HuH-7.5 (cell line): ENCODE measurements at places on chromosomes 7 and 10.

DNA sequence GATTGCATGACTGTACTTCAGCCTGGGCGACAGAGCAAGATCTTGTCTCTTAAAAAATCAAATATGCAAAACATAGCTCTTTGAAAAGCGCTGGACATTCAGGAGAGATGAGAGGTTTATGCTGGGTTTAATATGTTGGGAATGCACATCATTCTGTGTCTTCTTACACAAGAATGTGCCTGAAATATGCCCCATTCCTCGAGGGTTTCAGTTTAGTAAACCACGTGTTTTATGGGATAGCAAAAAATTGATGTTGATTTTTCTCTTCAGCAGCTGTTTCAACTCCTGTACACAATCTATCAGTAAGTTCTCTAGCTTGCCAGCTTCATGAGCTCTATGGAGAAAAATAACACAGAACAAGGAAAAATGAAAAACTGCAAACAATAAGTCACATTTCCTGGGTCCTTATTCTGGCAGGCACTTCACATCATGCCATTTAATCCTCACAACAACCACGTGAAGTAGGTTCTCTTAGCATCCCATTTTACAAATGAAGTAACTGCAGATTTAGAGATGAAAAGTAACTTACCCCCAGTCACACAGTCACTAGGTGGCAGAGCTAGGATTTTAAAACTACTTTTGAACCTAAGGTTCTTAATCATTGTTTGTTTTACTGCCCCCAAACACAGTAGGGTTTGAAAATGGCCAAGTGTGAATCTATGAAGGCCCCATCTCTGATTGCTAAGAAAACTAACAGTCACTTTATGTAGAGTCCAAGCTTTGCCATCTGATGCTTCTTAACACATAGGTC, 423.6 kb downstream of the PHTF2 start:
- DNase-seq, result no peak

- DNase-seq, result no peak
Measured at GRCh38 chr10:21526860-21527597, 1.5 kb upstream of the SKIDA1 start.

- DNase-seq, result no peak
Measured at GRCh38 chr10:114012650-114013049, 31.0 kb upstream of the ADRB1 start.

DNA sequence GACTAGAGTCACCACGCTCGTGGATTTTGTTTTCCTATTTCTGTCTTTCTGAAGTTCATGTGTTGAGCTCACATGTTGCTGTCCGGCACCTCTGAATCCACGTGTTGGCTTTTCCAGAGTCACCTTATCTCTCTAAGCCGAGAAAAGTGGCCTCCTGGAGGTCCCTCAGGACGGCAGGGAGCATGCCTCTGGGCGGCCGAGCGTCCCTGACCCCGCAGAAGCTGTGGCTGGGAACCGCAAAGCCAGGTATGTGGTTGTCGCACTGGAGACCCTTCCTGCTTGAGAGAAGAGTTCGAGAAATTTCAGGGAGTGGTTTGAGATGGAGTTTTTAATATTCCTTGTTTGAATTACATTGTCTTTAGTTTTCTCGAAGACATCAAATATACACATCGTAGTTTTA, 12.6 kb downstream of the IQCE start:
- no peak for DNase-seq

DNA sequence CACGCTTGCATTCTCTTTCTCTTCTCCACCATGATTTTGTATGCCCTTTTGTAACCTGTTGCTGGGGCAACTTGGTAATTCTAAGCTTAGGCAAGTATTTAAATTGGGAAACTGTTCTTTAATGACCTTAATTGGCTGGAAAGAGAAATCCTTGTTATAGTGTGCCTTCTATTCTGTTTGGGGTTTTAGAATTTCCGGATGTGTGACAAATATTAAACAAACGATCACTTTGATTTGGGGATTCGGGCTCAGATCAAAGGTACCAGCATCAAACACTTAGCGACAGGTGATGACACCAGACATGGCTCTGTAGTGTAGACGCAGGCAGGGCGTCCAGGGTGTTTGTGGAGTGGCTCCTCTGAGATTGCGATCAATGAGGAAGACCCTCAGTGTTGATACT, 55.0 kb downstream of the RAB11FIP2 start:
- DNase-seq, result no peak

DNA sequence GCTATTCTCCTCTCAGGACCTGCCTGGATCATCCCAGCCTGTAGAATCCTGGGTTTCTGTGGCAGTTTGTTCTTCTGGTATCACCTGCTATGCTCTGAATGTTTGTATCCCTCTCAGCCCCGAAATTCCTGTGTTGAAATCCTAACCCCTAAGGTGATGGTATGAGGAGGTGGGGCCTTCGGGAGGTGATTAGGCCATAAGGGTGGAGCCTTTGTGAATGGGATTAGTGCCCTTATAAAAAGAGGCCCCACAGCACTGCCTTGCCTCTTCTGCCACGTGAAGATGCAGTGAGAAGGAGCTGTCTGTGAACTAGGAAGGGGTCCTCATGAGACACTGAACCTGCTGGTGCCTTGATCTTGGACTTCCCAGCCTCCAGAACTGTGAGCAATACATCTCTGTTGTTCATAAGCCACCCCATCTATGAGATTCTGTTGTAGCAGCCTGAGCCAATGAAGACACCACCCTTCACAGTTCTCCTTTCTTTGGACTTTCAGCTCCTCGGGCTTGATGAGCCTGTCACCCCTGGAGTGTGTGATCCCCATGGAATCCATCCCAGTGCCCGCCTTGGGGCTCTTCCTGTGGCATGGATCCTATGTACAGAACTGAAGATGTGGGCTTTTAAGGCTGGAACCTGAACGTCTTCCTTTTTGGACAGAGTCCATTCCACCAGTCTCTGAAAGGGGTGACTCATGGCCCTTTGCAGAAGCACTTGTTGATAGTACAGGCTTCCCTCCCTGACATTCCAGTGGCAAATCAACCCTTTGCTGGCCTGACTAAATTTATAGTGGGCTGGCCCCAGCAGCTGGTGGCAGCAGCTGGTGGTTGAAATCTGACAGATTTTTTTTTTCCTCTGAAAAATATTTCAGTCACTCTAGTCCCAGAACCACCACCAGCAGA, 138.0 kb downstream of the TACC2 start:
- no peak for DNase-seq

- no peak for DNase-seq
Measured at GRCh38 chr10:60147576-60148265, 241.4 kb upstream of the CCDC6 start.

- DNase-seq, result no peak
Measured at GRCh38 chr7:135392701-135393100, 117.2 kb downstream of the CNOT4 start.

GRCh38 chr7:30906014-30906413, 5.6 kb upstream of the AQP1 start:
- no peak for DNase-seq

DNA sequence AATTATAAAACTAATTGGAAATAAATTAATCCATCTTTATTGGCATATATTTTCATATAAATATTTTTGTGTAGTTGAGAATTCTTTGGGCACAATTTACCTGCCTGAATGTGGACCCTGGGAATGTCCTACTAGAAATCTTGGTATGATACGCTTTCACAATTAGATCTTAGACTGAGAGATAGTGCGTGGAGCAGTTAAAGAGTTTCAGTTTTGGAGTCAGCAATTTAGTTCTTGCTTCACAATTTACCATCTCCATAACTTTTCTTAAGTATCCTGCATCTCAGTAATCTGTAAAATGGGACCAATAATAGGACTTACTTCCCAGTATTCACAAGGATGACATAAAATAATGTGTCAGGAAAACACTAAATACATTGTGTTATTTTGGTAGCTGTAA, 2.0 kb downstream of the MTPN start:
- no peak for DNase-seq

DNA sequence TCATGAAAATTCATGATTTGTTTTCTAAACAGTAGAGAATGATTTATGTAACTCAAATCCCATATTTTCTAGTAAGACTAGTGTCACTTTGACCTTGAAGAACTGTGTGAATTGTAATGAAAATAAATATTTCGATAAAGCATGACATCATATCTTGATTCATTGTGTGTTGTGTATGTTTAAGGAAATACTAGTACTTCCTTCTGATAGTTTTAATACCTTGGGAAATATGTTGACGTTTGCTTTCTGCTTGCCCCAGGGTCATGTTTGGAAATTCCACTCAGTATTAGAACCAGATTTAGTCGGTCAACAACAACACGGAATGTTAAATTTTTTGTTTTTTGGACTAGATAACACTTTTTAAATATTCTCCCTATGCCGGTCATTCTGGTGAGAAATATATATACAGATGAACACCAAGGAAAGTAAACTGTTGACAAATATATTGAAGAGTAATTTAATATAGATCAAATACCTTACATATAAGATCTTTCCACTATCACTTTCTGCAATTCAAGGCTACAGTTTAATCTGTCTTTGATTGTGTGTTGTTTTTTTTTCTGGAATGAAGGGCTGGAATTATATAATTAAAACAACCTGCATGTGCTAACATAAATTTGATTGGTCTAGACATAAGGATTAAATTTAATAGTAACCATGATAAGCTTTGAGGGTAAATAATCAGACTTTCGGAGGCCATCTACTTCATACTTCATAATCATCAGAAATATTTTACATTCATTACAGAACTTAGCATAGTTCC, 126.2 kb downstream of the MDFIC start:
- no peak for DNase-seq

DNA sequence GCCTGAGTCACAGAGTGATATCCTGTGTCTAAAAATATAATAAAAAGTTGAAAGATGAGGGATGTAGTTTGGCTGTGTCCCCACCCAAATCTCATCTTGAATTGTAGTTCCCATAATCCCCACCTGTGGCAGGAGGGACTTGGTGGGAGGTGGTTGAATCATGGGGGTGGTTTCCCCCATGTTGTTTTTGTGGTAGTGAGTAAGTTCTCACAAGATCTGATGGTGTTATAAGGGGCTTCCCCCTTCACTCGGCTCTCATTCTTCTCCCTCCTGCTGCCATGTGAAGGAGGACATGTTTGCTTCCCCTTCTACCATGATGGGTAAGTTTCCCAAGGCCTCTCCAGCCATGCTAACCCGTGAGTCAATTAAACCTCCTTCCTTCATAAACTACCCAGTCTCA, 25.1 kb upstream of the UBE3C start:
- no peak for DNase-seq

DNA sequence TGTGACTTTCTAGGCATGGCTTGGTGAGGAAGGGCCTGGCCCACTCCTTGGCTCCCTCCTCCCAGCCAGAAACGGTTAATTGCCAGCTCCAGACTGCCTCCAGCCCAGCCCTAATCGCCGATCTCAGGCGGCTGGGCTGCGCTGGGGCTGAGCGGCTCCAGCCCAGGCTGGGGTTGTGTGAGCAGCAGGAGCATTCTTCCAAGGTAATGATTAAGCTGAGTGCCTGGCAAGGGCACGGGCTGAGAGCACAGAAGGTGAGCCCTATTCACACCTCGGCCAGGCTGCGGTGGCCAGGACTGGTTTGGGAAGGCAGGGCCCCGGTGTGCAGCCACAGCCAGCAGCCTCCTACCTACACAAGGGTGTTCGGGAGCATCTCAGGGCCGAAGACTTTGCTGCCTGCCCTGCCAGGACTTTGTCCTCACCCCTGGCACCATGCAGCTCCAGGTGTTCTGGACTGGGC, at the start of gene TMEM72:
Gene TMEM72 (plus strand): TSS at position 257 of the 460 bp plus-strand sequence. CDS start 176 bp downstream, at position 433.
- DNase-seq, result peak; percentile 67

DNA sequence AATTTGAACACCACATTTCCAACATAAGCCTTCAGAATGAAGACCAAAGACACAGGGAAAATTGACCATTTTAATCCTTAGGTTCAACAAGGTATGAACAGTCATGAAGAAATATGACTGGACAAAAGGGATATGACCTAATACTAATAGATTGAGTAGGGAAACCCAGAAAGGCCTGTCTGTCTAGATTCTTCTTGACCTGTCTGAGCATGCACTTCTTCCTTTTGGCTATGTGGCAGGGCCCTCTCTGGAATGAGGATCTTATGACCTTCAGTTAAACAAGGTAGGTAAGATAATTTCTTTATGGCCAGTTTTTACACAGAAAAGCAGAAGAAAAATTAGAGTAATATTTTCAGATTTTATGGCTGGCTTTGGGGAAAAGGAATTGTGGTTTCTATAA, 3.0 kb upstream of the PHYHIPL start:
- no peak for DNase-seq

DNA sequence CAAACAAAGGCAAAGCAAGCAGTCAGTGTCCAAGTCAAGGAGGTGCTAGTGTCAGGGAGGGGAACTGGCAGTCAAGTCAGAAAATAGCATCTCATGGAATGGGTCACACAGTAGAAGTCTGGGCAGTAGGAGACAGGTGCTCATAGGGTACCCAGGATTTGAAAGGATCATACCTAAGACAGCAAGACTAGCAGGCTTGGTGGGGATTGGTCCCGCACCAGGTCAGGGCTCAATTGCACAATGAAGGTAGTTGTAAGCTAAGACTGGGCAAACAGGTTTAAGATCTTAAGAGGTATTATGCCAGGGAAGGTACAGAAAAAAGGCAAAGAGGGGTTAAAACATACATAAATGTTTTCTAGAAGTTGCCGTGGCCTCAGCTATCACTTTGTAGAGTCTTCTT, 181.4 kb upstream of the ETV1 start:
- no peak for DNase-seq

GRCh38 chr10:21297603-21298383, 227.7 kb downstream of the SKIDA1 start:
- no peak for DNase-seq

DNA sequence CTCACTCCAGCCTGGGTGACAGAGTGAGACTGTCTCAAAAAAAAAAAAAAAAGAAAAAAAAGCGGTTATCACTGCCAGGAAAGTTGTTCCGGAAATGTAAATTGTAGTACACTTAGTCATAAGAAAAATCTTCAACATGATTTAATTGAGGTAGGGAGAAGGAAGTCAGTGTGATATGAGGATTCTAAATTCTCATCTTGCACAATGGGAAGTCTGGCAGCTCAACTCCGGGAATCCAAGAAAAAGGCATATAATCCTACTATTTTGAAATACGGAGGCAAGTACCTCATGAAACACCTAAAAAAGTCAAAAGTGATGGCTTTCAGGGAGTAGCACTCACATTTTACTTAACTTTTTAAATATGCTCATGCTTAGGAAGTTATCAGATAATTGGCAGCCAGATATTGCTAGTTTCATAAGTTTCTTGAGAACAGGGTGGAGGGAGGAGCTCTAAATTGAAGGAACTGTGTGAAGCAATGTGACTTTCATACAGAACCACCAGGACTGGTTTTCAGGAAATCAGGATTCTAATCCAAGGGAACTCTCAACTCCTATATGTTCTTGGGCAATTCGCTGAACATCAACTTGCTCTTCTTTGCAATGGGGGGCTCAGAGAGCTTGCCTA, 2.7 kb upstream of the C7orf25 start:
- no peak for DNase-seq

DNA sequence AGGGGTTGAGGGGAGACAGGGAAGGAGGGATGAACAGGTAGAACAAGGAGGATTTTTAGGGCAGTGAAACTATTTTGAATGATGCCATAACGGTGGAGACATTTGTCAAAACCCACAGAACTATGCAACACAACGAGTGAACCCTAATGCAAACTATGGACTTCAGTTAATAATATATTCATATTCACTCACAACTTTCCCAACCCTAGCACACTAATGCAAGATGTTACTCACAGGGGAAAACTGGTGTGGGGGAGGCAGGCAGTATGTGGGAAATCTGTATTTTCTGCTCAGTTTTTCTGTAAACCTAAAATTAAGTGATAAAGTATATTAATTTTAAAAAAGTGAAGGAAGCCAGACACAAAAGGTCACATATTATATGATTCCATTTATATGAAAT, 17.3 kb downstream of the GNA12 start:
- no peak for DNase-seq

GRCh38 chr10:34647160-34647559, 167.9 kb downstream of the PARD3 start:
- DNase-seq, result no peak
